ENCODE measurements at places on chromosomes 1 and 21. TPM values are rescaled to one million over a fixed set of nuclear protein-coding genes. Genes with fewer than 3 reads are reported as not detected.

GRCh38 chr1:156643778-156644092 lies 1.8 kb downstream of the BCAN start:
- no peak for DNase-seq

Gene PLPP3
- total RNA-seq: 88.0 TPM

- DNase-seq: no peak
These were observed 11.6 kb upstream of the LMNA start for GRCh38 chr1:156102633-156103511.

Gene ST3GAL3
- total RNA-seq: 8.9 TPM

Gene CD58
- total RNA-seq: 40.9 TPM
